ENCODE measurements at places on chromosomes 2 and 18.

DNA sequence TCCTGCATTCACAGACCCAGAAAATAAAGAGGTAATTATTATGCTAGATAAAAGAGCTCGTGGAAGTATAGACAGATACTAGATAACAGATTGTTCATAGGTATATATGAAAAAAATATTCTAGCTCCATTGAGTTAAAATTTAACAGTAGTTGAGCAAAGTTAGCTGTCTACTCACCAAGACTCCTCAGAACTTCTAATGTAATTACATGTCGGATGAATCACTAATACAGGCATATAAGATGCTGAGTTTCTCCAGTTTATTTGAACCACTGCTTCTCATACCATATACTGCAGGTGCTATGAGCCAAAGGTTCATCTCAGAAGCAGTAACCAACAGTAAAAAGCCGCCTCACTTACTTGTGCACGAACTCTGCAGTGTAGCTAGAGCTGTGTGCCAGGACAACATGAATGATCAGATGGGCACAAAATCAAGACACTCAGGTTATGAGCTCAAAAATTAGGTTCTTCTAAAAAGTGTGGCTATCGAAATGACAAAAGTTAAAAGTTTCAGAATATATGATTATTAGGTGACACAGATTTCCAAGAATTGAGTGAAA, 373.4 kb downstream of the NCKAP5 start:
- DNase-seq: no peak

- no peak for DNase-seq
Measured at GRCh38 chr18:73563345-73563744, 584.3 kb downstream of the FBXO15 start.

DNA sequence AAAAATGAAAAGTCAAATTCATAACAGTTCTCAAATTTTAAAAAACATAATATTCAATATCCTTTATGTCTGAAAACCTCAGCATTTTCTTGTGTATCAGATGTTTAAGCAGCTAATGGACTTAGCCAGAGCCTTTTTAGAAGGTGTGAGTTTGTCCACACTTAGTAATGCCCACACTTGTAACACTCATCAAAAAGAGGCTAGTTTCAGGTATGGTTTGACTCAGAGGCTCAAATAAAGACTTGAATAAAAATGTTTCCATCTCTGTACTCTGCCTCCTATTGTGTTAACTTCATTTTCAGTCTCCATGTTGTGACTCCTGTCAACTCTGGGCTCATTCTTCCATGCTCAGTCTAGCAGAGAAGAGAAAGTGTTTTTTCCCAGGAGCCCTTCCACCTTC, 311.6 kb downstream of the IRS1 start:
- no peak for DNase-seq

GRCh38 chr2:211114826-211115455, 558.5 kb downstream of the CPS1 start:
- no peak for DNase-seq

Measured in activated T-cell treated with anti-CD3 and anti-CD28 coated beads, Interleukin-2, amount 50 U/mL, for 24 hours (primary cell).